NCI-H524 treated with DMSO at 0.1 percent for 48 hours (cell line): ENCODE measurements at places on chromosomes 7 and 10.

DNA sequence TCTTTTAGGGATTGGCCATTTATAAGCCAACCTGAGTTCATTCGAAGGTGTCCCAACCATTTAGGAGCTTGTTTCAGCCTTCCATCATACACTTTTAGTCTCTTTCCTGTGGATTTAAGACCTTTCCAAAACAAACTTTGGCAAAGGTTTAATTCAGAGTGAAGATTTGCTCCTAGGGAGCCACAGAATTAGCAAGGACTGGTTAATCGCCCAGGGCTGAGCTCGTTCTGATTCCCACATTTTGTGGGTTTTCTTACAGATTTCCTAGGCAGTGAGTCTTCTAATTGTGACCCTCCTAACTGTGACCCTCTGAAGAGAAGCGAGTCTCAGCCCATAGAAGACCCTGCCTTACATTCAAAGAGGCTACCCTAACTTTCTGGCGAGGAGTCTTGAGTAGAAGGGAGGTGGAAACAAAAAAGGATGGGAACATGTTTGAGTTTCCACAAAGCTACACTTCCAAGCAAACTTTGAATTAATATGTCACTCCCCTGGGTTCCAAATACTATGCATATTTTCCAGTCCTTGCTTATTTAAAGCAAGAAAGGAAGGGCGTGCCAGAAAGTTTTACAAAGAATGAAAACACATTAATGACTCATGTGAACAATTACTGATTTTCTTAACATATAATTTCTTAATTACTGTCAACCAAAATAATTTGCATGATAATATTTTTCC lies 118.3 kb downstream of the ARID5B start:
- no peak for DNase-seq

GRCh38 chr10:119302172-119302571 lies 94.8 kb downstream of the GRK5 start:
- DNase-seq = no peak

GRCh38 chr7:117098457-117098856 lies 145.2 kb downstream of the ST7 start:
- DNase-seq = no peak

DNA sequence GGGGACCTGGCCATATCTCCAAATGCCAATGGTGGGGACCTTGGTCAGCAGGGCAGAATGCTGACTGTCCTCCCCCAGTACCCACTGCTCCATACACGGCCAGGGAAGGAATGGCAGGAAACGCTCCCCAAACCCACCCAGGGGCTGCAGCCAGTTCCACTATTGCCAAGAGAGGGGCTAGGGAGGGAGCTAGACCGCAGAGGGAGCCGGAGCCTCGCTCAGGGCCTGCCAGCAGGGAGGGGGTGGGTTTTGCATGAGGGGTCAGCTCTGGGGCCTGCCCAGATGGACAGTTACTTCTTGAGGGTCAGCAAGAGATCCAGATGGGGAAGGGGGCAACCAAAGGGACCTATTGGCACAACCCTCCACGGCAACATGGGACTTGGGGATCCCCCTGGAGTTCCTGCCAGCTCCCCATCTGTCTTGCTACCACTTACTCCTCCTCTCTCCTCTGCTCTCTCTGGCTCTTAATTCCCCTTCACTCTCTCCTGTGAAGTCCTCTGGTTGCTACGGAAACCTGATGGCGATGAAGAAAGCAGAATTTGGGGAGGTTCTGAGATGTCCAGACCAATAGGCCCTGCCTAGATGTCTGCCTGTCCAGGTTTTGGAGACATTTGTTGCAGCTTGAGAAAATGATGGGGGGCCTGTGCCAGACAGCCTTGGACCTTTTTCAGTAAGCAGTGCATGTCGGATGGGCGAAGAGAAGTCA lies 12.6 kb downstream of the FGF8 start:
- DNase-seq = no peak

DNA sequence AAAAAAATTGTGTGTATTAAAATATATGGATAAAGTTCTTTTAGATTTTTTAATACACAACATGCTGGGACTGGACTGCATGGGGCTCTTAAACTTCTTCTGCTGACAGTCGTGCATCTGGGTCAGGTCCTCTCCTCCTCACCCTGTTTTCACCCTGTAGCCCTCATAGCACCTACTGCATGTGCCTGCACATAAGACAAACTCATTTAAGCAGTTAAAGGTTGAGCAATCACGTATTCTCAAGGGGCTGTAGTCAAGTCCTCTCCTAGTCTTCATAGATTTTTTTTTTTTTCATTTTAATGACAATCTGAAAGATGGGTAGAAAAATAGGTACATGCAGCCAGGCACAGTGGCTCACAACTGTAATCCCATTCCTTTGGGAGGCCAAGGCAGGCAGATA lies 23.6 kb upstream of the PDCD4 start:
- DNase-seq = no peak

DNA sequence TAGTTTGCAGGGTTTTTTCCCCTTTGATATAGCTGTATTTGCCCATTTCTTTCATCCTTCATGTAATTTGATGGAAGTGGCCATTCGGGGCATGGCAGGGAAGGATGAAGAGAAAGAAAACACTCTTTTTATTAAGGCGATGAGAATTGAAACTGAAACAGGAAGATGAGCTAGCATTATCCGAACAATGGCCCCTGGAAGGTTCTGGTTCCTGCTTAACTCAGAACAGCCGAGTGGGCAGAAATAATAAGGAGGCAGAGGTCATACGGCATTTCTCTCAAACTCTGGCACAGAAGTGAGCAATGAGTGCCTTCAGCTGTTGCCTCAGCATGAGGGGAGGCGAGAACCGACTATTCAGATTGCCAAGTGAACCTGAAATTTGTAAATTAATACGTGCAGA lies 113.2 kb upstream of the MYO3A start:
- DNase-seq = no peak

GRCh38 chr10:20372748-20373147 lies 524.4 kb downstream of the NEBL start:
- DNase-seq = no peak

DNA sequence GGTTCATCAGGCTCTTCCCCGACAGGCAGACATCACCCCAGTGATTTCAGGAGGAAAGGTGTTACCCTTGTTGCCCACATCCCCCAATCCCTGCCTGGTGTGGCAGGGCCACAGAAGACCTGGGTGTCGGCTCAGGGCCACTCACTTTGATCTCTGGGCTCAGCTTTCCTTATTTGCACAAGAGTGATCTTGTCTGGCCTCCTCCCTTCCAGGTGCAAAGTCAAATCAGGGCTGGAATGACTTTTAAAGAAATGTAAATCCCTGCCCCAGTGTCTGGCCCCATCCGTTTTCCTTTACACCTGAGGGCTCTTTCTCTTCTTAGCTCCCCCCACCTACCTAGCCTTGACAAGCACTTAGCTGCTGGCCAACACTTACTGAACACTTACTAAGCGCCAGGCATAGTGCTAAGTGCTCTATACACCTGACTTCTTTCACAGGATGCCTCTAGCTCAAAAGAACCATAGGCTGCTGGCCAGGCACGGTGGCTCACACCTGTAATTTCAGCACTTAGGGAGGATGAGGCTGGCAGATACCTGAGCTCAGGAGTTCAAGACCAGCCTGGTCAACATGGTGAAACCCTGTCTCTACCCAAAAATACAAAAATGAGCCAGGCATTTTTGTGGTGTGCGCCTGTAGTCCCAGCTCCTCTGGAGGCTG lies 979 bp upstream of the NODAL start:
- no peak for DNase-seq

DNA sequence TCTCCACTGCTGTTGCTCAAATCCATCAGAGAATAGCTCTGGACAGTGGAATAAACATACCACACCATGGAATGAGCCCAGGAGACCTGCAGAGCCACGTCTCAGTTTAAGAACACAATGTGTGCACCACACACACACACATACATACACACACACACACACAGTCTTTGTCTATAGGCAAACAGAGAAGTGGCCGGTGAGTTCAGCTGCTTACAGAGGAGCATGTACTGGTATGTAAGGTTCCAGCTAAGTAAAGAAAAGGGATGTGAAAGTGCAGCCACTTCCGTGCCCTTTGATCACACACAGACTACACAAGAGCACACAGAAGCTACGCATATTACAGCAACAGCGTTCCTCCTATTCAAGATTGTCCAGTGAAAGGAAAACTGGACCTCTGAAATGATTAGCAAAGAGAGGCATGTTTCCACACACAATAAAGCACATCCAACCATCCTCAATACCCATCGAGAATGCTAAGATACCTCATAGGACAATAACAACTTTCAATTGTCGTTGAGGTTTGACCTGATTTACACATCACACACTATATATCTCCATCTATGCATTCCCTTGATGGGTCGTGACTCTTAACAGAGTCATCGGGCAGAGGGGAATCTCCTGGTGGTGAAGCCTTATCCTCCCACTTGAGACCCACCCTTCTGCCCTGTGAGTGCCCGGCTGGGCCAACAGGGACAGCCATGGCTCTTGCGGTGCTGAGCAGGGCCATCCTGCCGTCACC lies 23.6 kb downstream of the SLC35B4 start:
- no peak for DNase-seq

GRCh38 chr7:105325216-105325904 lies 63.4 kb downstream of the SRPK2 start:
- no peak for DNase-seq

- DNase-seq = no peak
Measured at GRCh38 chr10:82394122-82394521, 519.1 kb downstream of the NRG3 start.

DNA sequence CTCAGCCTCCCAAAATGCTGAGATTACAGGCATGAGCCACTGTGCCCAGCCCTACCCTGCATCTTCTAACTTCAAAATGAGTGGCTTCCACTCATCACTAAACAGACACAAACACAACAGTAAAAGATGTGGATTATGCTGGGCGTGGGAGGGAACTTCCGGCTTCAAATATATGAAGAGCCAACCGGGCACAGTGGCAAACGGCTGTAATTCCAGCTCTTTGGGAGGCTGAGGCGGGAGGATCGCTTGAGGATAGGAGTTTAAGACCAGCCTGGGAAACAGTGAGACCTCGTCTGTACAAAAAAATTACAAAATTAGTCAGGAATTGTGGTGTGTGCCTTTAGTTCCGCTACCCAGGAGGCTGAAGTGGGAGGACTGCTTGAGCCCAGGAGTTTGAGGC lies 92.2 kb upstream of the GNA12 start:
- DNase-seq = no peak

DNA sequence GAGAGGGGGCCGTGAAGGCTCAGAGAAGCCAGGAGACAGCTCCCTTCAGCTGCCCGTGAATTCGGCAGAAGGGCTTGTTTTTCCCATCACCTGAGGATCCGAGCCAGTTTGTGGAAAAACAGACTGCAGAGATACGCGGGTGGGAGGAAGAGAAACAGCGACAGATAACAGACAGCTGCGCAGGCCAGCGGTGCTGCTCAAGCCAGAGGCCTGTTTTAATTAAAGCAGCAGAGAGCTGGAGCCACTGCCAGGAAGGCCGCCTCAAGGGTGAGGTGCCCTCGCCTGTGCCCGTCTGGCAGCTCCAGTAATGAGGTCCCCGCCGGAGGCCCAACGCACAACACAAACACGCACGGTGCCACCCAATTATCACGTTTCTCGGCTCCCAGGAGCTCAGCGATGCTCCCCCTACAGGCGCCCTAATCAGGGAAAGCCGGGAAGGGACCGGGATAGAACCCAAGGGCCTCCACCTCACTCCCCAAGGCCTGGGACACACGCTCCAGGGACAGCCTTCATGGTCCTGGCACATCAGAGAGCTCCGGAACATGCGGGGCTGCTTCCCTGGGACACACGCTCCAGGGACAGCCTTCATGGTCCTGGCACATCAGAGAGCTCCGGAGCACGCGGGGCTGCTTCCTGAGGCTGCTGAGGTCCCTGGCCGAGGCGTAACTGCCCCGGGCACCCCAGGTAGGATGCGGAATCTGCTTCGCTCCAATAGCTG lies 60.6 kb upstream of the DNAAF5 start:
- DNase-seq = no peak

- no peak for DNase-seq
Measured at GRCh38 chr7:132148876-132149275, 427.4 kb downstream of the PLXNA4 start.

GRCh38 chr7:31776616-31777015 lies 89.6 kb downstream of the PPP1R17 start:
- DNase-seq = no peak

- no peak for DNase-seq
Measured at GRCh38 chr7:108247614-108248013, 117.5 kb upstream of the LAMB4 start.

GRCh38 chr7:47951374-47951773 lies 3.1 kb upstream of the PKD1L1 start:
- DNase-seq = no peak

DNA sequence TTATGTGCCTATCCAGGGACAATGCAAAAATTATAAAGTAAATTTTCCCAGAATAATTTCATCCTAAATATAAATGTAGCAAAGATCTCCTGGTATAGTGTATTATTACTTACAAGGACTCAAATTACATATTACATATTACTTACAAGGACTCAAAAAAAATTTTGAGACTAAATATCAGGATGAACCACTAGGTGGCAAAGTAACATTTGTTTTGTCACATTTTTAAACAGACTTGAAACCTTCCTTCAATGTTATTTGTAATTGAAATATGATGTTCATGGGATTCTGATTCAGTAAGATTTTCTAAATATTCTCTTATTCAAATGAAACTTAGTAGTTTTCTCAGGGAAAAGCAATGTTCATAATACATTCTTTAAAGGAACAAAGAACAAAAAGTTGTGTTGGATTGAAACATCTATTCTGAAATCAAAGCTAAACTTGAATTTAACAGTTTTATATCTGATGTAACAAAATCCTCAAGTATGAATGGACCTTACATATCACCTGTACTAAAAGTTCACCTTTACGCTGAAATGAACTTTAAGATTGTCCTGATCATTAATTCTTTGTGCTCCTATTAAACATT lies 74.3 kb upstream of the GNAI1 start:
- DNase-seq = no peak

DNA sequence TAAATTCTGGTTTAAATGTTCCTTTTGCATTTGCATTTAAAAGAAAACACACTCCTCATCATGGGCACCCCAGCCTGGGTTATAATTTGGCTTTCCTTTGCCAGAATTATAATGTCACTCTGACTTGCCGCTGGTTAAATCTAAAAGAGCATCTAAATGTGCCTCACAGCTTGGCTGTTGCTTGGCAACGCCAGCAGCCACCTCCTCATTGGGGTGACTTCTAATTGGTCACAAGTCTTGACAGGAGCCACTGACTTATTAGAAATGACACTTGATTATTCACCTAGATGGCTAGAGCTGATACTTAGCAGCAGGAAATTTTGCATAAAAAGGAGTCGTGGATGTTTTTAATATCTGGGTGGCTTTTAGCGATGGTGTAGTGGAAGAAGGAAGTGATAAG lies 114.3 kb downstream of the TBXAS1 start:
- DNase-seq = no peak

DNA sequence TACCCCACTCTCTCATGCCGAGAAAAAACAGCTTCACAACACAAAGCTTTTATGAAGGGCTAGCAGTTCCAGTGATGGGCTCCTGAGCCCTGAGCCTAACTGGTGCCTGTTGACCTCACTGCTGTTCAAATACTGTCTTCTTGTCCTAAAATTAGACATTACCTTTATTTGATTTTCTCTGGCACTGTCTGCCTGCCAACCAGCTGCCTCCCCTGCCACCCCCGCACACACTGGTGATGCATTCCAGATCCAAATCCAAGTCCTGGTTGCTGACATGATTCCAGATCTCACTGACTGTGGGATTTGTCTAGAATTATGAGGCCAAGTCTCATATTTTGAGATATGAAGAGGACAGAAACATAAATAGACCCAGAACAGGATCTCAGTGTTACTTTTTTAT lies 816.2 kb downstream of the NRG3 start:
- no peak for DNase-seq

GRCh38 chr7:129923709-129924108 lies 29.1 kb downstream of the UBE2H start:
- DNase-seq = no peak
